Esophagus squamous epithelium (tissue), 5 donors: ENCODE measurements at places on chromosomes 7 and 10.

- DNase-seq, result no peak
These were observed 147.8 kb upstream of the UNC5B start for GRCh38 chr10:71064413-71065118.

DNA sequence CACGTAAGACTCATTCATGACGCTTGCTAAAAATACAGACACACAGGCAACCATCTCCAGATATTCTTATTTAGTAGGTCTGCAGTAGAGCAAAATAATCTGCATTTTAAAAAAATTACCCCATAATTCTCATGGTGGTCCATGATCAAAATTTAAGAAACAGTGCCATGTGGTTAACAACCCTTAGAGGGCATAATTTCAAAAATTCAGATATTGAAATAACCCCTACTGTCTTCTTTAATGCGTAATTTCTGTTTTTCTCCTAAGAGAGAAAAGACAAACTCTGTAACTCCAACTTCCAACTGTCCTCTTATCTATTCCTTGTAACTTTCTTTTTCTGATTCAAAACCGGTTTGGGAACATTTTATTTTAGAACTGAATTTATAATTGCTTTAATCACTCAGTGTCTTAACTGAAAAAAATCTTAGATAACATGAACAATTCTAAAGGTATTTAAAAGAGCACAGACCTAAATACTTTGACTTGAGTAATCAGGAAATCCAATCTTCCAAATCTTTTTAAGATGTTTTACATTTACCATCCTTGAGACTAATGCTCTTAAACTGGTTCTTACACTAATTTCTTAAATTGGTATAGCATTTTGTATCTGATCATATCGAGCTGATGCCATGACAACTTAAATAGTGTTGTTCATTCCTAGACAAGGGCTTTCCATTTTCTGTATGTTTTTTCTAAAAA is 148.0 kb downstream of the GALNT11 start:
- DNase-seq, result no peak

- no peak for DNase-seq
These were observed 519.1 kb upstream of the GALNT17 start for GRCh38 chr7:70612811-70613210.

DNA sequence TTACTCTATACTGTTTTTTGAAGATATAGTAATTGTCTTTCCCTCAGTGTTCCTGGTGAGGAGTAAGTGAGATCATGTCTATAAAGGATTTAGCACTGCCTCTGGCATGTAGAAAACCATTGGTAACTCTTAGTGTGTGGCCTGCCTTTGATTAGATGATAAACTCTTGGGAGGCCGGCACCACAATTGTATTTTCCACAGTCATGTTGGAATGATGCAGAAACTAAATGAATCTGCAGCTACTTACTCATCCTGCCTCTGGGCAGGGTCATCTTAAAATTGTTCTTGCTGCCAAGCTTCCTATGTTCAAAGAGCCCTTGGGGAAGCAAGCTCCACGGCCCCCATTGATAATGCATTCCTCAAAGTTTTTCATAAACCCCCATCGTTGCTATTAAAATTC is 204.6 kb downstream of the ANKRD7 start:
- no peak for DNase-seq

GRCh38 chr7:28588602-28589001 is 176.3 kb downstream of the CREB5 start:
- no peak for DNase-seq

DNA sequence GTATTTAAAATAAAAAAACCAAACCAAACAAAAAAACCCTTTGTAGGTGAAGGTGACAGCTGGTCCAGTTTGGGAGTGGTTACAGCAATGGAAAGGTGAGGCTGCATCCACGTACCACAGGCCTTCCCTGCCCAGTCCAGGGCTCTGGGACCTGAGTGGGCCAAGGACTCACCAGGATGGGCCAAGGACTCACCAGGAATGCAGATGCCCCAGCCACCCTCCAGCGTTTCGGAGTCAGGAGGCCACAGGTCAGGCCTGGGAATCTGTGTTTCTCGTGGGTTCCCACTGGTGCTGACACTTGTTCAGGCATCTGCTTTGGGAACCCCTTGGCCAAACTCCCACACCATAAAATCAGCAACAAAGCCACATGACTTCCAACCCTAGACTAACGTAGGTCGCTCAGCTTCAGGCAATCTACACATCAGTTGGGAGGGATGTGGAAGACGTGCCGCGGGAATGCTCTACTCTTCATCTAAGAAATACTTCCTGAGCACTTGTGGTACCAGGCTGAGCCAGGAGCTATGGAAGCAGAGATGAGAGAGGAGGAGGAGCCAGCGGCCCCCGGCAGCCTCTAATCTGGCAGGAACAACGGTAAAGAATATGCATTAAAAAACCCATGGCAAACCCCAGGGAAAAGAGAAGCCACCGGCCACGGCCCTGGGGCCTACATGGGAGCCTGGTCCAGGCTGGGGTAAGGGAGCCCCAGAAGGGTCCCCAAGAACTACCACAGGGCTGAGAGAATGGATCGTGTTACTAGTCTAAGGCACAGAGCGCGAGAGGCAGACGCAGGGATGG is 473.4 kb downstream of the PTPRN2 start:
- no peak for DNase-seq

DNA sequence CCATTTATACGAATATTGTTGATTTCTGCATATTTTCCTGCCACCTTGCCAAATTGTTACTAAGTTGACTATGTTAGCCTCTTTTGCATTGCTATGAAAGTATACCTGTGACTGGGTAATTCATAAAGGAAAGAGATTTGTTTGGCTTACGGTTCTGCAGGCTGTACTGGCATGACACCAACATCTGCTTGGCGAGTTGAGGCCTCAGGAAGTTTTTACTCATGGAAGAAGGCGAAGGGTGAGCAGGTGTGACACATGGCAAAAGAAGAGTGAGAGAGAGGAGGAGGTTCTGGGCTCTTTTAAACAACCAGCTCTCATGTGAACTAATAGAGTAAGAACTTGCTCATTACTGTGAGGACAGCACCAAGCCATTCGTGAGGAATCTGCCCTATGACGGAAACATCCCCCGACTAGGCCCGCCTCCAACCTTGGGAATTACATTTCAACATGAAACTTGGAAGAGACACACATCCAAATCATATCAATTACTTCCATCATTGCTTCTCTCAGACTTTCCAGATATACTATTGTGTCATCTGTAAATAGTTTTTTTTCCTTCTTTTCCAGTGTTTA is 8.4 kb downstream of the RALA start:
- DNase-seq, result no peak

- DNase-seq, result no peak
These were observed 409.2 kb upstream of the KLF6 start for GRCh38 chr10:4194231-4194630.

DNA sequence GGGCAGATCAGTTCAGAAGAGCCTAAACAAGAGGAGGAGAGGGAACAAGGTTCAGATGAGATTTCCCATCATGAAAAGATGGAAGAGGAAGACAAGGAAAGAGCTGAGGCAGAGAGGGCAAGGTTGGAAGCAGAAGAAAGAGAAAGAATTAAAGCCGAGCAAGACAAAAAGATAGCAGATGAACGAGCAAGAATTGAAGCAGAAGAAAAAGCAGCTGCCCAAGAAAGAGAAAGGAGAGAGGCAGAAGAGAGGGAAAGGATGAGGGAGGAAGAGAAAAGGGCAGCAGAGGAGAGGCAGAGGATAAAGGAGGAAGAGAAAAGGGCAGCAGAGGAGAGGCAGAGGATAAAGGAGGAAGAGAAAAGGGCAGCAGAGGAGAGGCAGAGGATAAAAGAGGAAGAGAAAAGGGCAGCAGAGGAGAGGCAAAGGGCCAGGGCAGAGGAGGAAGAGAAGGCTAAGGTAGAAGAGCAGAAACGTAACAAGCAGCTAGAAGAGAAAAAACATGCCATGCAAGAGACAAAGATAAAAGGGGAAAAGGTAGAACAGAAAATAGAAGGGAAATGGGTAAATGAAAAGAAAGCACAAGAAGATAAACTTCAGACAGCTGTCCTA is 52.7 kb upstream of the AGBL3 start:
- no peak for DNase-seq

GRCh38 chr10:77661100-77661499 is 23.5 kb upstream of the KCNMA1 start:
- no peak for DNase-seq

DNA sequence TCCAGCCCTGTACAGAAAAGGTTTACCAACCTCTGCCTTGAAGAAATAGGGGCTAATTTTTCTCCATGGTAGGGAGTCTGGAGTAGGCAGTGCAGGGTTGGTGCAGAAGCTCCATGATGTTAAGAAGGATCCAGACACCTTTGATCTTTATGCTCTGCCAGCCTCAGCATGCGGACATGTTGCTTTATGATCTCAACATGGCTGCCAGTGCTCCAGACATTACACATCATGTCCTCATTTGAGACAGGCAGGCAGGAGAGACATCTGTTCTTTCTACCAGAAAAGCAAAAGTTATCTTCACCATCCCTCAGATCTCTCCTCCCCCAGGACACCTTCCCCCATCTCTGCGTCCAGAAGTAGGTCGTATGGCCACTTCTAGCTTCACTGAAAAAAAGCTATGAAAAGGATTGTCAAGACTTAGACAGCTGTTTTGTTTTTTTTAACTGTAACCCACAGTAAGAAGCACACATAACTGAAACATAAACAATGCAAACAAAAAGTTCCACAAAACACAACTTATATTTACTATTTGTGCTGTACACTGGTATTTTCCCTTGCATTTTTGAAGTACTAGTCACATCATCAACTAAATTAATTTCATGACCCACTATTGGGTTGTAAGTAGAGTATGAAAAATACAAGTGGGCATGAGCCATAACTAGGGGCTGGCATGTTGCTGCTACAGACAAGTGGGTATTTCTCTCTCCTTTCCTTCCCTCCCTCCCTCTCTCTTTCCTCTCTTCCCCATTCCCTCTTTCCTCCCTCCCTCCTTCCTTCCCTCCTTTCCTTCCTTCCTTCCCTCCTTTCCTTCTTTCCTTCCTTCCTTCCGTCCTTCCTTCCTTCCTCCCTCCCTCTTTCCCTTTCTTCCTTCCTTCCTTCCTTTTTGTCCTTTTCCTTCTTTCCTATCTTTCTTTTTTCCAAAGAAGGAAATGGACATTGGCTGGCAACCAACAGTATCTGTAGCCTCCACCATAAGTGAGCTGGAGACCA is 2.6 kb upstream of the RASSF4 start:
- DNase-seq, result no peak

DNA sequence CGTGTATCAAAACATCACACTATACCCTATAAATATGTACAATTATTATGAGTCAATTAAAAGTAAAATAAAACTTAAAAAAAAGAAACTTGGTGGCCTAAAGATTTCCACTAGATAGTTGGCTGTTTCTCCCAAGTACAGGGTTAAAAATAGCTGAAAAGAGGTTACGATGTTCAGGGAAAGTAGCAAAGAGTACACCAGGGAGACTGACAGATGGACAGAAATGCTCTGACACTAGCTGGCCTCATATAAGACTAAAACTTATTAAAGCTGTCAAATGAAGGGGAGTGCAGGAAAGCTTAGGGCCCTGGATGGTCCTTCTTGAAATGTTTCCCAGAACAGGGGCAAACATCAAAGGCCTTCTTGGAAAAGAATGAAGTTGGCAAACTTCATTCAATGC is 51.3 kb downstream of the TCAF1 start:
- no peak for DNase-seq

GRCh38 chr7:46853451-46853850 is 728.5 kb downstream of the TNS3 start:
- no peak for DNase-seq

- DNase-seq, result no peak
These were observed 197.0 kb upstream of the FZD1 start for GRCh38 chr7:91067242-91067641.

DNA sequence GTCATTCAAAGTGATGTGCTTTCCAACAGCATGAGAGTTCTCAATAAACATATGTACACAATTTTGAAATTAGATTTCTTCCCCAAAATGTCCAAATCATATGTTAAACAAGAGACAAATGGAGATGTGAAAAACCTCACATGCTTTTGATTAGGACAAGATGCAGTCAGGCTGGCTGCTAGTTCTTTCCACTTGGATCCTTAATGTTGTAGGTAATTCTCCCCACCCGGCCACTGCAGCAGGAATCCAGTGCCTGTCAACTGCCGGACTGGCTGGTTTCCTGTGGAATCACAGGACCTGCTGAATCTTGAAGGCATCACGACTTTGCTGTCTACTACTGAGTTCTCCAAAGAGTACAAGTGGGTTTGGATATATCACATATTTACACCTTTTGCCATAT is 138.6 kb upstream of the AKR1E2 start:
- no peak for DNase-seq

DNA sequence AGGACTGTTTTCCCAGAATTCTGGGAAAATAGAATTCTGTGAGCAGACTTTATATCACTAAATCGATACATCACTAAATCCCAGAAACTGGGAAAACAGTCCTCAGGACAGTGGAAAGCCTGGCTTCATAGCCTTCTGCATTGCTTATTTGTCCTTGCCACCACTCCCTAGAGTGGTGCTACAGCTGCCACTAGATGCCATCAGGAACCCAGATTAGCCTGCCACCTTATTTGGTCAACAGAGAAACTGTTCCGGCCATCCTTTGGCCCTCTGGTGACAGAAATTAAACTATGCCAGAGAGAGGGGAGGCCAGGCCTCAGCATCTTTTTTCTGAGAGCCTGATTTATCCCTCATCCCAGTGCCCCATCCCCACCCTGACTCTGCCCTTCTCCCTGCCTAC is 19.6 kb upstream of the NFKB2 start:
- DNase-seq, result no peak

DNA sequence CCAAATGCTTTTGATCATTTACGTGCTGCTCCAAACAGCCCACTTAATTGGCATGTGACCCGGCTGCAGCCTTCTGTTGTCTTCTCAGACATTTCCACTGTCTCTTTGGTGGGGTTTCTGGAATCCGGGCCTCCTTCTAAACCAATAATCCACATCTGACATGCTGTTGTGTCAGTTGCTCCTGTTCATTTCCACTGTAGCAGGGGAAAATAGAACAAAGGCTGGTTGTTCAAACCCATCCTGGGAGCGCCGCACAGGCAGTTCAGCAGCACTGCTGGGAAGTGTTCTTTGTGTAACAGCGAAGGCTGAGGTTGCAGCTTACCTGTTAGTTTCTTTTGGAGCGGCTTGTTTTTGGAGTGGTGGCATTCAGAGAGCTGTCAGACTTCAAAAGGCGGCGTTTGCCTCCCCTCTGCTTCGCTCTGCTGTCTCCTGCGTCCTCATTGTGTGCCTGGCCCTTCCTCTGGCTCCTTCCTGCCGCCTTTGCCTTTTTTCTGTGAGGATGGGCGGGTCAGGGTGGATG is 149.4 kb downstream of the SNX10 start:
- no peak for DNase-seq

GRCh38 chr7:83290211-83290610 is 127.5 kb upstream of the PCLO start:
- DNase-seq, result no peak

- DNase-seq, result no peak
These were observed 6.5 kb downstream of the STAMBPL1 start for GRCh38 chr10:88886557-88886956.

DNA sequence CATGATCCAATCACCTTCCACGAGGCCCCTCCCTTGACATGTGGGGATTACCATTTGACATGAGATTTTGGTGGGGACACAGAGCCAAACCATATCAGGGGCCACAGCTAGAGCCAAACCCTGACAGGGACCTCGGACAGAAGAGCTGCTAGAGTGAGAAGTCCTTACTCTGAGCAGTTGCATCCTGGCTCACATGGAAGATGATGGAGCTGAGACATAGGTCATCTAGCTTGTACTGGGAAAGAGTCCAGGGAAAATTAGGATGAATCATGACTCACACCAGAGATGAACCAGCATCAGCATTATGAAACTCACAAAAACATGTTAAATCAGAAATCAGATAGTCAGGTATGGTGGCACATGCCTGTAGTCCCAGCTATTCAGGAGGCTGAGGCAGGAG is 12.8 kb upstream of the FMC1 start:
- DNase-seq, result no peak
